ENCODE measurements at places on chromosomes 1 and 21. TPM values are rescaled to one million over a fixed set of nuclear protein-coding genes. Genes with fewer than 3 reads are reported as not detected.

DNA sequence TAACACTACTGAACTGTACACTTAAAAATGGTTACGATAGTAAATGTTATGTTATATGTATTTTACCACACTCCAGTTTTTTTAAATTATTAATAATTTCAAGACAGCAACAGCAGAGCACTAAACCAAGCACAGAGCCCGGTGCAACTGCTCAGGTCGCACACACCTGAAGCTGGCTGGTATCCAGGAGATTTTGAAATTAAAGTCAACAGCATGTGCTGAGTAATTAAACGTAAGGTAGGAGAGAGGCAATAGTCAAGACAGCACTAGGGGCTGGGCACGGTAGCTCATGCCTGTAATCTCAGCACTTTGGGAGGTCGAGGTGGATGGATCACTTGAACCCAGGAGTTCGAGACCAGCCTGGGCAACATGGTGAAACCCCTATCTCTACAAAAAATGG is 35.1 kb upstream of the SLC30A10 start:
- DNase-seq: no peak

- DNase-seq: no peak
These were observed 54.2 kb downstream of the TMEM53 start for GRCh38 chr1:44620072-44620471.

DNA sequence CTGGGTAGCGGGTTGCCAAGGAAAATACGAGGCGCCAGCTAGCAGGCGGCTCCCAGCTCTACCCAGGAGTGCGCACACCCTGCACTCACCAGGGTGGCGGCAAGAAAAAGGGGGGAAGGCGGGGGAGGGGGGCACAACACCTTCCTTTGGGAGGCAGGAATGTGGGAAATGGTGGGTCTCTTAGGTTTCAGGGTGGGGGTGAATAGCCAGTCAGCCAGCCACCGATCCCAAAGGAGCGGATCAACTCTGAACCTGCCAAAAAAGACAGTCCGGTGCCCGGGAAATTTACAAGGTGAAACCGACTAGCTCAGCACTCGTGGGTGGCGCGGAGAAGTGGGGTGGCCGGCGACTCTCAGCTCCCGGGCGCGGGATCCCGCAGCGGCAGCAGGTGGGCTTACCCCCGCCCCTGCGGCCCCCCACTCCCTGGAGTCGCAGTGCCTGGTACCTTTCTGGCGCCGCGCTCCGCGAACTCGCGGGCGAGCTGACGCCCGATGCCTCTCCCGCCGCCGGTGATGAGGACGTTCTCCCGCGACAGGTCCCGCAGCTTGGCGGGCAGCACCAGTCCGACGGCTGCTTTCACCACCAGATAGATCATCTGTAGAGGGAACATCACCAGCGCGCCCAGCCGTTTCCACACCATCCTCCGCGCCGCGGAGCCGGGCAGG is 1.2 kb downstream of the DHRS3 start:
- no peak for DNase-seq

DNA sequence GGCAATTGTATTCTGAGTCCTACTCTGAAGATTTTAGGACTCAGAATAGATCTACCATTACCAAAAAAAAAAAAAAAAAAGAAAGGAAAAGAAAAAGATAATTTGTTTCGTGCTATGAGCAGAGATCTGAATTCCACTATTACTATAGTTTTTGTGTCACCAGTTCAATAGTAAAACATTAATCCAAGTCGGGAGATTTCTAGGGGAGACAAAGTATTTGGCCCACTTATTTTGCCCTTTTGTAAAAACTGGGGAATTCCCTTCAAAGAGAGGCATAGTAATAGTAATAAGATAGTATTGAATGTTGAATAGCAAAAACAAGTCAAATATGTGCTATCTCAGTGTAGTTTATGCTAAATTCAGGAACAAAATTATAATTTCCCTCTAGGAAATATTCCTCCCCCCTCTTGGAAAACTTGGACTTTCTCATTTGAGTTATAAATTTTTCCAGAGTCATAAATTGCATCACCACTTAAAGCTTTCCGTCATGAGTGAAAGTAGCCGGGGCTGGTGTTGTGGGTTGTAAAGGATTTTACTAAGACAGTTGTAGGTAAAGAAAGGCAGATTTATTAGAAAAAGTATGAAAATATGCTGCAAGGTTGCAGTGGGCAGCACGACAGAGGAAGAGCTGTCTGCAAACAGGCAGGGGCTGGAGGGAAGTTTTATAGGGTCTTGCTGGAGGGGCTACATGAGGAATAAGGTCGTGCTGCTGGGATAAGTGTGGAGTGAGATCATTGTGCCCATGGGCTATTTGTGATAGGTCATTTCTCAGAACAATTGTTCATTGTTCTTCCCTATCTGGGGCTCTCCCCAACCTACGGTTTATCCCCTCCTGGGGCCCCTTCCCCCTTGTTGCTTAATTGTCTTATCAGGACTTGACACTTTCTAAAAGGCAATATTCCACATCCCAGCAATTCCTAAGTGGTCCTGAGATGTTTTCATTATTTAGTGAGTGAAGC is 1009.9 kb downstream of the PLA2G4A start:
- DNase-seq: no peak

- DNase-seq: no peak
These were observed 11.5 kb upstream of the TNFRSF1B start for GRCh38 chr1:12155328-12155727.

DNA sequence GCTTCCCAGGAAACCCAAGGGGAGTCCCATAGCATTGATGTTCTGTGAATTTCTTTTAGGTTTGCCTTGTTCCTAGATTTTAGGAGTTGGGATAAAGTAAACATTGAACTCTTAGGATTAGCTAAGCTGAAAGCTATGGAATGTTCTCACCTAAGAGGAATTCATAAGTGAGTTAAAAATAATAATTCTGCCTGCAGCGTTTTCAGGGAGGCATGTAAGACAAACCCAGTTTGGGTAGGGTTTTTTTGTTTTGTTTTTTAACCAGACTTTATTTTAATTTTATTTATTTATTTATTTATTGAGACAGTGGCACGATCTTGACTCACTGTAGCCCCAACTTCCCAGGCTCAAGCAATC is 28.9 kb upstream of the CD101 start:
- no peak for DNase-seq

DNA sequence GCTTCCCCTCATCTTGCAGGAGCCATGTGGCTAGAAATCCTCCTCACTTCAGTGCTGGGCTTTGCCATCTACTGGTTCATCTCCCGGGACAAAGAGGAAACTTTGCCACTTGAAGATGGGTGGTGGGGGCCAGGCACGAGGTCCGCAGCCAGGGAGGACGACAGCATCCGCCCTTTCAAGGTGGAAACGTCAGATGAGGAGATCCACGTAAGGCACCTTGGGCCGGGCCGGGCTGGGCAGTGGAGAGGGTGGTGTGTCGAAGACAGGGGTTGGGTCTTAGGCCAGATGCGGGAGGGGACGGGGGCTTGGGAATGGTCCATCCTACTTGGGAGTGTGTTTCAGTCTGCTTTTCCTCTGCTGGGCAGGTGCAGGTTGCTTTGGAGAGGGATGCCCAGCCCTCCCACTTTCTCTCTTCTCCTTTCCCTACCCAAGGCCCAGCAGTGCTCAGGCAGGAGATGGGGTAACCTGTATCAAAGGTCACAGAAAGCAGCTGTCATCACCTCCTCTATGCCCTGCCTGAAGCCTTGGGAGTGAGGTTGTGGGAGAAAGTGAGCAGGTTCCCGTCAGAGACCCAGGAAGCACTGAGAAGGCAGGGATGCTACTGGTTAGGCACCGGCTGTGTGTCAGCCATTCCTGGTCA is 18.9 kb downstream of the EPHX1 start:
- no peak for DNase-seq

DNA sequence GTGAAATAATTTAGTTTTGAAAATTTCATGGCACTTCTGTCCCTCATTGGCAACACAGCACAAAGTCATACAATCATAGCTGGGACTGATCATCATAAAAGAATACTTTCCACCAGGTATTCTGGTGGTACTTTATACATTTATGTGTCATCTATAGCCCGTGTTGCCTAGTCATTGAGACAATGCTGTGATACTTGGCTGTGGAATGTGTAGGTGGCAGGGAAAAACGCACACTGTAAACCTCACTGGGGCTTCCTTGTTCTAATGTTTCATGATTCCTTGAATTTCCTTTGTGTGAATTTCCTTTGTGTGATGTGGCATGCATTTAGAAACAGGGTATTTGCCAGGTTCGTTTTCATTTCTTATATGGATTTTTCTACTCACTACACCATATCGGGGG is 118.3 kb downstream of the FMN2 start:
- DNase-seq: no peak

GRCh38 chr1:69404486-69404885 is 163.2 kb upstream of the LRRC7 start:
- no peak for DNase-seq

DNA sequence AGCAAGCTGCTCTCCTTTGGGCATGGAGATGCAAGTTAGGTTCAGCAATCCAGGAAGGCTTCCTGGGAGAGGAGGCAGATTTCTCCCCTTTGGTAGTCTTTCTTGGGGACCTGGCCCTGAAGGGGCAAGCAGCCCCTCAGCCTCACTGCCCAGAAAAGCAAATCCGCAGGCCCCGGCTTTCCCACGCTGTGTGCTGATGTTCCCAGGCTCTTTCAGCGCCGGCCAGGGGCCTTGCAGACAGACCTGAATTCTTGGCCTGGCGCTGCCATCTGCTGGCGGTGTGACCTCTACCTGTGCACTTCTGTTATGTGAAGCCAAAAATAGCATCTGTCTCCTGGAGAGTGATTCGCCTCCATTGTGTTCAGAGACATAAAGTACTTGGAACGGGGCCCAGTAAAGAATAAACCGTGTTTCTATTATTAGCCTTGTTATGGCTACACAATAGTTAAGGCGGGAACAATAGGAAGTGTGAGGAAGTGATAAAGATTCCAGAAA is 64.8 kb downstream of the ALPL start:
- peak; percentile 70 for DNase-seq

- DNase-seq: no peak
These were observed 36.3 kb upstream of the S1PR1 start for GRCh38 chr1:101200513-101200912.

DNA sequence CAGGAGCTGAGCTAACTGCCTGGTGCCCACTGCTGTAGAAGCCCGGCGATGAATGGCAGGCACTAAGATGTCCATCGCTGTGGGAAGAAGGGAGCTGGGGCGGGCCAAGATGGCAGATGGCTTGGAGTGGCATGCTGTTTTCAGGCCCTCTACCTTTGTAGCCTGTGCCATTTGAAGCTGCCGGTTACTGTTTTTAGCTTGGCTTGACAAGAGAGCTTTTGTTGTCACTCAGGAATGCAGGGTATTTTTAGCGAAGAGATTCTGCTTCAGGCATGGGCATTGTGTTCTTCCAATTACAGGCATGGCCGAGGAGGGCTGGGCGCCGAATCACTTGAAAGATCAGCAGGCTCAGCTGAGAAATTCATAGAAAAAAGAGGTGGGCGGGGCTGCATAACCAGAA is 348.7 kb downstream of the RPS6KC1 start:
- DNase-seq: no peak

DNA sequence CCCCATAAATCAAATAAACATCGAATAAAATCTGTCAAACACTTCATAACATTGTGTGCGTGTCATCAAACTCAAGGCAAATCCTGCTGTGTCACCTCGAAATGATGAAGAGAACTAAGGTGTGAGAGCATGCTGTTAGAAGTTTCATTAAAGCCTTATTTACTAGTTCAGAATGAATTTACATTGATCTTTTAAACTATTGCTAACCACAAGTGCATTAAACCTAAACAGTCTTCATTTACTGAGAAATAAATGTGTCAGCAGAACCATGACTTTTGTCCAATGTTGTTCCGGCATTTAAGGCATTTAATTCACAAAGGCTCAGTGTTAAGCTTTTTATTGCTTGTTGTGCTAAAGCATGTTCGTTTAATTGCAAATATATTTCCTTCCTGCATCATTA is 474.4 kb downstream of the SETD4 start:
- no peak for DNase-seq

Gene TBX15
- not detected for total RNA-seq

Gene RAP1GAP
- total RNA-seq: 23.7 TPM

Gene RGS5
- total RNA-seq: 4.0 TPM

Gene ESRRG
- total RNA-seq: 1.2 TPM

Measured in Caki2 (cell line).